ENCODE measurements at places on chromosomes 4 and X.

DNA sequence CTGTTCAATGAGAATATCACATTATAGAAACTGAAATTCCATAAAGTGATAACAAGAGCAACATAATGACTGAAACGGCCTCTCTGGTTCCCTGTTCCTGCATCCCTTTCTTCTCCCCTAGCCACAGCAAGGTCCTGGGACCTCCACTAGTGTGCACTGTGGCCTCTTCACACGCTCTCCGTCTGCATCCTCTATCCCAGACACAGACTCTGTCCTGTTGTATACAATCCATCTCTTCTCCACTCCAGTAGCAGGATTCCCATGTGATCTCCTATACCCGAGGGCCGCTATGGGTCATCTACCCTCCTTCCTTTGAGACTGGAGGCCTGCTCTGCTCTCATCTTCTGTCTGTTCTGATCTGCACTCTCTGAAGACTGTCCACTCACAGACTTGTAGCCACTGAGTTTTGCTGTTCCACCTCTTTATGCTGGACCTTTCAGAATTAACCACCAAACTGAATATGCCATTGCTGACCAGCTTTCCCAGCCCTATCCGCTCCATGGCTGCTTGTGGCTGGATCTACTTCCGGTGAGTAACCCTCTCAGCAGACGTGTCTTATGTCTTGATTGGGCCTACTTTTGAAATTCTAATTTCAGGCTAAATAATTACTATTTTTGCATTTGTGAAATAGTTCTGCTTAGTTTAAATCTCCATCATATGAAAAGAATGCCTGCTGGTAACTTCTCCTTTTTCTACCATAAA, 105.1 kb upstream of the NAP1L5 start:
- DNase-seq: no peak

- no peak for DNase-seq
These were observed 23.4 kb upstream of the KIAA1210 start for GRCh38 chrX:119151051-119151380.

DNA sequence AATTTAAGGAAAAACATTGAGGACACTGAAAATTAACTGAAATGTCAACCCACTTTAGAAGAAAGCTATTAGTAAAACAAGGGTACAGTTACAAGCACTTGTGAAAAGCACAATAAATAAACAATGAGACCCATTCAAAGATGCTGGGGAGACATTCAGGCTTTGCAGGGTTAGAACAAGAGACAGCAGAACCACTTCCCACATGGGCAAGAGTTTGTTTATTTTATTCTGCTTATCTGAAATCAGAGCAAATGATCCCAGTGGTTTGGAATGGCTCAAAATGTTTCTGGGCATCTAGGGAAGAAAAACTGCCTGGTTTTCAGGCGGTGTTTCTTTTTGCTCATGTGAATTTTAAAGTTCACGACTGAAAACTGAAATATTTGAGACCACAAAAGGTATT, 42.4 kb downstream of the PPP3CA start:
- DNase-seq: peak; percentile 1

- DNase-seq: peak; percentile 12
These were observed 320.6 kb downstream of the ADGRL3 start for GRCh38 chr4:61520681-61521160.

DNA sequence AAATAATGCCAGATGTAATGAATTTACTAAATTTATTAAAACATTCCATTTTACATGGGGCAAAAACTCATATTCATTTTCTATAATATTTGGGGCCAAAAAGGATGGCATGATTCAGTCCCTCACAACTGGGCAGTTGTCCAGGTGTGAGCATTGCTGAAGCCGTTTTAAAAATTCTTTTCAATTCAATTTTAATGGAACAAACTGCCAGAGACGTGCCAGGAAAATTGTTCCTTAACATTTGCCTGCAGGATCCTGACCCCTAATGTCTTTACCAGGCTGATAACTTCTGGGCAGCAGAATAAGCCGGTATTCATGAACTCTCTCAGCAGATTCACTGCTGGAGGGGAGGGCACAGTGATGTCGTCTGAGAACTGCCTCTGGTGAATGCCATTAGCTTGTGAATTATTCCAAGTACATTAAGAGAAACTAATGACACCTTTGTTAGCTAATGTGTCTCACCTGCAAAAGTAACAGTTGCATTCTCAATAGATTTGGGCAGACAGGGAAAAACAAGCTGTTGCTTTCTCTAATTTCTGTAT, 1445.1 kb upstream of the TENM3 start:
- DNase-seq: no peak

- DNase-seq: no peak
These were observed 41.8 kb upstream of the AP1AR start for GRCh38 chr4:112189754-112190153.

GRCh38 chr4:40789031-40789430, 39.3 kb downstream of the NSUN7 start:
- no peak for DNase-seq

GRCh38 chr4:122798101-122798500, 28.5 kb upstream of the FGF2 start:
- peak; percentile 63 for DNase-seq

DNA sequence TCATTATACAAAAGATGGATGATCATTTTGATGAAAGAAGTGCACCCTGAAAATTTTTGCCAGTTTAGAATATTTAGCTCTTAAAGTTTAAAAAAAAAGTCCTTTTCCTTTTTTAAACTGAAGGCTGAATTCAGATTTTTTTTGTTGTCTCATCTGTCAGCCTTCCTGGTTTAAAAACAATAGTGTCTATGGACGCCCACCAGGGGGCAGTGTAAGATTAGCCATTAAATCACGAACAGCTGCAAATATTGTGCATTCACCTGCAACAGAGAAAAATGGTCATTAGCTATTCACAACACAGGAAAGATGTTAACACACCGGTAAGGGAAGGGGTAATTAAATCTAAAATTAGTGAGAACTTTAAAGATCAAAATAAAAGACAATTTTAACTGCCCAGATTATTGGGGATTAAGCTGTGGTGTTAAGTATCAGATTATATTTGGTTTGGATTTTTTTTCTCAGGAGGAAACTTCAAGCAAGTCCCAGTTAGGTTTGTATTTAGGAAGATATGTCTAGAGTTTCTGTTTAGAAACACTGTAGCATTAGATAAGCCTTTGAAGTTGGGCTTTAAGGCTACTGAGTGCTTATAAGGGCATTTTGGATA, 4.4 kb upstream of the CXorf38 start:
- peak; percentile 58 for DNase-seq

GRCh38 chr4:181301735-181302710, 941.2 kb upstream of the TENM3 start:
- no peak for DNase-seq

DNA sequence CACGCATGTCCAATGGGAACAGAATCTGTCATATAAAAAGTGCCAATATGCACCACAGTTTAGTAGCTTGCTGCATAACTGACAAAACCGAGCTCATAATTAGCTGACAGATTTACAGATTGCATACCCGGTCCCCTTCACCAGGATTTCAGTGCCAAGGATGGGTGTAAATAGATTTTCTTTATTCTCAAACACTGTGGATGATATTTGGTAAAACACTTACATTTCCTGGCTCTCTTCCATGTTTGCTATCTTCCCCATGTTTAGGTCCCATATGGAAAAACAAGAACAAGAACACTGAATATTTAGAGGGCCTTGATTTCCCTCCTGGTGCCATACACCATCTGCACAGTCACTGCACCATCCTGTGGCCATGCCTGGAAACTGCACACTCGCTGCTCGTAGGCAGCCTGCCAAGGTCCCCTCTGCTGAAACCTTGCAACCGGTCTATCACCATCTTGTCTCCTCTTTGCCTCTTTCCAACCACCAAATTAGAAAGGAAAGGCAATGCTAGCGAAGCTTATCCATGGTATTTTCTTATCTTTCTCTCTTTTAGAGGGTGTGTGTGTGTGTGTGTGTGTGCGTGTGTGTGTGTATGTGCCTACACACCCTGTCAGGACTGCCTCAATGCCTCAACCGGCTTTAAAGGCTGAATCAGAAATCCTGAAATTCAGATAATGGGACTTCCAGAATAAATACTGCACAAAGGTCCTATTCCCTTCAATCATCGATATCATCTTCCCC, 124.2 kb upstream of the MBNL3 start:
- peak; percentile 58 for DNase-seq

DNA sequence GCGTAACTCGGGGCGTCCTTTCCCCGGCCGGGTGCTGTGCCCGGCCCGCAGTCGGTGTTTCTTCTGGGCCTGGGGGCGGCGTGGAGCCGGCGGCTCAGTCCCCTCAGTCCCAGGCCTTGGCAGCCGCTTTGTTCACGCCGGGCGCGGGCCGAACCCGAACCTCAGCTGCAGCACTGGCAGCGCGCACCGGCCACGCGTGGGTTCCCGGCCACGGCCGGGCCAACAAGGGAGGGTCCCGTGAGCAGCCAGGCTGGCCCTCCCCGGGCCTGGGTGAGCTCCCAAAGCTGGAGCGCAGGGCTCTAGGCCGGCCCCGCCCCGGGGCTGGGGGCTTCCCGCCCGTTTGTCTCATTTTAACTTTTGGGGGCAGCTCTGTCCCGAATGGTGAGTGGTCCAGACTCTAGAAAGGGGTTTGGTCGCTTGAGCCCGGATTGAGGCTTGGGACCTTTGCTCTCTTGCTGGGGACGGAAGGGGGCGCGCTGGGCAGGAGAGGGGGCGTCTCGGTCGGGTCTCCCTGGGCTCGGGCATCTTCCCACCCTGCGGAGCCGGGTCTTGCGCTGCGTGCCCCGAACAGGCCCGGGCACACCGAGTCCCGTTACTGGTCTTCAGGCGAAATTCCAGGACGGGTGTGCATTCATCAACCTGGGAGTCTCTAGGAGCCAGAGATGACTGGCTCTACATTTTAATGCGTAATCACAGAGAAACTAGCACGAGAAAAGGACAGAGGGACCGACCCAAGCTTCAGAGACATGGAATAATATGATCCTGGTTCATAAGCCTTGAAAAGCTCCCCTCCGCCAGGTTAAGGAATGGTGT, 177.1 kb downstream of the CBR4 start:
- no peak for DNase-seq

DNA sequence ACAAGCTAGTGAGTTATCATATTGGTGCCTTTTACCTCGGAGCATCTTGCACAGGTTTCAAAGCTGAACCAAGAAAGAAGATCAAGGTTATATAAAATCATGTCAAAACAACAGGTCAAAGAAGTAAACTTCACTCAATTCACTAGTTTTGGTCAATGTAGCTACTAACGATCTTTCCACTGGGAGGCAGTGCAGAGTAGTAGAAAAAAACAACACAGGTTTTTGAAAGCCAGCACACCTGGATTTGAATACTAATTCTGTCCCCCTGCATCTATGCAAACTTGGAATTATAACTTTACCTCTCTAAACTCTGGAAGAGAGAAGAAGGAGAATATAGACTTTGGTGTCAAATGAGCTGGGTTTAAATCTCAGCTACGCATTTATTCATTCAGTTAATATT, 266.1 kb downstream of the GRIA3 start:
- no peak for DNase-seq

- DNase-seq: no peak
These were observed 864.6 kb upstream of the IGFBP7 start for GRCh38 chr4:57974821-57975220.

GRCh38 chr4:153131596-153131995, 72.6 kb upstream of the TRIM2 start:
- no peak for DNase-seq

DNA sequence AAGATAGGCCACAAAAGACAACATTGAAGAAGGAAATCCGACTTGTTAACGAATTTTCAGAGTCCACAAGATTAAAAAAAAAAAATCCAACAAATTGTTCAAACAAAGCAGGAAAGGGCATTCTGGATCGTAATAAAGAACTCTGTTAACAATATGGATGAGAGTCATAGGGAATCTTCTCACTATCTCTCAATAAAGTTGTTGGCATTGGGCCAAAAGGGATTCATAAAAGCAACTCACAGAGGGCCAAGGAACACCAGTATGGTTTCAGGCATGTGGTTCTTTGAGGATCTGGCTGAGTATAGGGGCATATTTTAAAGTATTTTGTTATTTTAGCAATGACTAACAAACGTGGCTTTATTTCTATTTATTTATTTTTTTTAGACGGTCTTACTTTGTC, 49.5 kb downstream of the SHISA3 start:
- no peak for DNase-seq

DNA sequence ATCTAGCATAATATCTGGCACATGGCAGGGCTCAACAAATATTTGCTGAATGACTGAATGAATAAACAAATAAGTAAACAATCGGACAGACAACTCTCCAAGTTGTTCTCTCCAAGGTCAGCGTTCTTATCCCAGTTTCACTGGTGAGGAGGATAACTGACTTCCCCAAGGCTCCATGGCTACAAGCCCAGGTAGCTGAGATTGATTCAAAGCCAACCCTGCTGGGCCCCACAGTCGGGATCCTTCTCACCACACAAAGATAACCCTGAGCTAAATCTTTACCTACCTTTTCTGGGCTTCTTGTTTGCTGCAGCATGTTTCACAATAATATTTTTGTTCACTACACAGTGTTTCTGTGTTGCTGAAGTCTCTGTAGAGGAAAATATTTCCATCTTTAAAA, 54.9 kb downstream of the USP46 start:
- DNase-seq: no peak

- DNase-seq: no peak
These were observed 21.4 kb upstream of the UGT2B17 start for GRCh38 chr4:68597482-68597881.

- no peak for DNase-seq
These were observed 14.5 kb downstream of the CHRNA9 start for GRCh38 chr4:40349561-40350198.

DNA sequence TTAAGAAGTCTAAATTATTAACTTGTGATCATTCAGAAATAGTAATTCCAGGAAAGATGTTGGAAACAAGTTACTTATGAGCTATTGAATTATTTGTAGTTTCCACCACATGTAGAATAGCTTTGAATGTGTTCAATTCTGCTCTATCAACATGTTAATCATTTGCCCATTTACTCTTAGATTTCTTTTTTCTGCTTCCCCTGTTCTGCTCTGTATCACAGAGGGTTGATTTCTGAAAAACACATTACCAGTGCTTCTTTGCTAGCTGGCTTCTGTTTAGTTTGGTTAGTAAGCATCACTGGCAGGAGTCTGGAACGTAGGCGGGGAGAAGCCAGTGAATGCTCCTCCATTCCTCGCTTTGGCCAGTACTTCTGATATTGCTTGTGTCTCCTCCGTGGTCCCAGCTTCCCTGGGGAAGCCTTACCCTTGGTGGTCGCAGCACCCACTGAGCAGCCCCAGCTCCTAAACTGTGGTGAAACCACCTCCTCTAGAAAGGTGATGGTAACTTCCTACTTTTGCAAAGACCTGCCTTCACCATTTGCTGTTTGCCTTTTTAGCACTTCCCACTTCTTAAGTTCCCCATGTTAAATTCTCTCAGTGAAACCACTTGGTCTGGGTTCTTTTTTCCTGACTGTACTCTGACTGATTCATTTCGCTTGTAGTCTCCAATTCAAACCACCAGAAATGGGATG, 40.3 kb upstream of the GALNT7 start:
- DNase-seq: no peak

DNA sequence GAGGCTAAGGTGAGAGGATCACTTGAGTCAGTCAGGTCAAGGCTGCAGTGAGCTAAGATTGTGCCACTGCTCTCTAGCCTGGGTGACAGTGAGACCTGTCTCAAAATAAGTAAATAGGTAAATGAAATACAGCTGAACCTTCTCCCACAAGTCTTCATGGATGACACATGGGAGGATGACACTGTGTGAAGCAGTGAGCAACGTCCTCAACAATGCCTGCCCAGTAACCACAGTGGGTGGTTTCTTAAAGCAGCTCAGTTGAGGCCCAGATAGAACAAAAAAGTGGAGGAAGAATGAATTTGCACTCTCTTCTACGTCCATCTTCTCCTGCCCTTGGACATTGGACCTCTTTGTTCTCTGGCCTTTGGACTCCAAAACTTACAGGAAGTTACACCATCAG, 52.7 kb downstream of the MSX1 start:
- DNase-seq: no peak

GRCh38 chr4:7788694-7789425, 150.8 kb downstream of the AFAP1 start:
- DNase-seq: no peak

GRCh38 chr4:154416190-154416547, 75.4 kb downstream of the DCHS2 start:
- DNase-seq: no peak
